Activated CD8-positive, alpha-beta memory T cell treated with anti-CD3 and anti-CD28 coated beads, Interleukin-2, amount 10 ng/mL, durations not matched to agents 7 days and 5 days (primary cell): ENCODE measurements at places on chromosomes 12 and 14. TPM values are rescaled to one million over a fixed set of nuclear protein-coding genes. Genes with fewer than 3 reads are reported as not detected.

- peaks cover 3% of the 10 kb centered on the region for H3K4me1 ChIP-seq
- no peak overlapping the region for H3K4me3 ChIP-seq
- H3K27ac ChIP-seq = no peak overlapping the region
- H3K36me3 ChIP-seq = no peaks in the 10 kb centered on the region
Measured at GRCh38 chr12:108772247-108772646, 40.9 kb upstream of the CORO1C start.

DNA sequence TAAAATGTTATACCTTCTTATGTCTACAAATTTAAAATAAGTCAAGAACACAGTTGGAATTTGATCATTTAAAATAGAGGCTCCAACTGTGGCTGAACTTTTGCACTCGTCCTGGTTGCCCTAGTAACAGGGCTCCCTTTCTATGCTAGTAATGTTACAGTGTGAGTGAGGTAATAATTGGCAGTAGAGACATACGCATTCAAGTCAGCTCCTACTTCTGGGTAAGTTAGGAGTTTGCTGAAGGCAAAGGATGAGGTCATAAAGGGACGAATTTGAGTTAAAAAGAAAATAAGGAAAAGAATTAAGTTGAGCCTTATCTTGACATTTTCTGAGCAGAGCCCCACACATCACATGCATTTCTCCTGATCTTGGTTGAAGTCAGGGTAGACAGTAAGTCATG, 129.1 kb downstream of the TMEM117 start:
- no peaks in the 10 kb centered on the region for H3K27me3 ChIP-seq
- H3K36me3 ChIP-seq = no peaks in the 10 kb centered on the region
- H3K4me1 ChIP-seq = no peaks in the 10 kb centered on the region
- H3K27ac ChIP-seq = no peak overlapping the region
- H3K4me3 ChIP-seq = no peak overlapping the region

SPIC gene
- not detected for total RNA-seq

GRCh38 chr12:1801303-1801975, 18.9 kb upstream of the LRTM2 start:
- no peak for DNase-seq
- H3K36me3 ChIP-seq = no peaks in the 10 kb centered on the region
- H3K27me3 ChIP-seq = no peaks in the 10 kb centered on the region
- no peak overlapping the region for H3K4me3 ChIP-seq

DNA sequence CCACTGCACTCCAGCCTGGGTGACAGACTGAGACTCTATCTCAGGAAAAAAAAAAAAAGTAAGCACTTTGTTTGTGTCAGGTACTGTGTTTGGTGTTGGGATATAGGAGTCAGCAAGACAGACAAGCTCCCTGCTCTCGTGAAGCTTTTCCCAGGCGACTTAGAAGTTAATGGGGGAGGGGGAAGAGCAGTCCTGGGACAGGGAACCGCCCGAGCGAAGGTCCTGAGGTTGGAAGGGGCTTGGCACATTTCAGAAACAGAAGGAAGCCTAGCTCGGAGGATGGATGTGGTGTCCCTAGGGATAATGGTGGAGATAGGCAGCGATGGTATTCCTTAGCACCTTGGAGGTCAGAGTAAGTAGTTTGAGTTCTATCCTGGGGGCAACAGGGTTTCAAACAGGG, 8.5 kb upstream of the COX6A1 start:
- H3K4me1 ChIP-seq = peaks cover 12% of the 10 kb centered on the region
- H3K27me3 ChIP-seq = peaks cover 10% of the 10 kb centered on the region
- no peaks in the 10 kb centered on the region for H3K36me3 ChIP-seq
- H3K27ac ChIP-seq = no peak overlapping the region
- no peak overlapping the region for H3K4me3 ChIP-seq

RPGRIP1 gene
- total RNA-seq = not detected

- no peak overlapping the region for H3K4me3 ChIP-seq
- no peak for DNase-seq
- peaks cover 9% of the 10 kb centered on the region for H3K4me1 ChIP-seq
- H3K36me3 ChIP-seq = peaks cover 1% of the 10 kb centered on the region
- H3K27ac ChIP-seq = no peak overlapping the region
- peaks cover 2% of the 10 kb centered on the region for H3K27me3 ChIP-seq
Measured at GRCh38 chr12:68405343-68405781, 73.2 kb upstream of the MDM1 start.

- no peaks in the 10 kb centered on the region for H3K27me3 ChIP-seq
- H3K27ac ChIP-seq = no peak overlapping the region
Measured at GRCh38 chr14:40119321-40119720, 687.1 kb upstream of the FBXO33 start.

KDM2B gene
- 64.8 TPM for total RNA-seq

DNA sequence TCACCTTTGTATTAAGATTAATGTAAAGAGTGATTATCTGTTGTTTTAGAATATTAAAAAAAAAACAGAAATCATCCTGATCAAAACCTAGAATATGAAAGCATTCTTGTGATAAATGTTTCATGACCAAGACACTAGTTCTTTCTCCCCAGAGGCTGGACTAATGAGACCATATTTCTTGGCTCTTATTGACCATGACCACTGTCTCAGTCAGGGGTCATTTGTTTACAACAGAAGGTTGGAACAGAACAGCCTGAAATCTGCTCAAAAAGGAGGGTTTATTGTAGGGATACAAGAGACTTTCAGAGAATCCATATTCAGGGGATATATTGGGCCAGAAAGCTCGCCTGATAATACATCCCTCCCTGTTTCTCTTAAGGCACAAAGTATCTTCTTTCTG, 87.7 kb downstream of the TMEM30B start:
- no peak overlapping the region for H3K27ac ChIP-seq
- peaks cover 8% of the 10 kb centered on the region for H3K4me1 ChIP-seq
- H3K27me3 ChIP-seq = peaks cover 66% of the 10 kb centered on the region
- H3K36me3 ChIP-seq = no peaks in the 10 kb centered on the region

DNA sequence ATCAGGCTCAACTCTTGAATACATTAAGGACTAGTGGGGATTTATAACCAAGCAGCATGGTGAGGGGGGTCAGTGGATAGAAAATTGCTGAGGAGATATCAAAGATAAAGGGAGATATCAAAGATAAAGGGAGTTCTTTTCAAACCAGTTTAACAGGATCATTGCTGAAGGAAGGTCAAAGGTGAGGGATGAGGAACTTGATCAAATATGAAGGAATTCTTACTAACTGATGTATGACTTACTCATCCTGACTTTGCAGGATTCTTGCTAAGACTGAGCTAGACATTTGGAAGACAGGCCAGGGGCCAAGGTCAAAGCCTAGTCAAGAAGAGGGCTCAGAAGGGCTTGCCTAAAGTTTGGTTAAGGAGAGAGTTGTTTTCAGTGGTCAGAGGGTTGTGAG, 4.8 kb downstream of the ABHD4 start:
- H3K36me3 ChIP-seq = peaks cover 26% of the 10 kb centered on the region
- peaks cover 24% of the 10 kb centered on the region for H3K4me1 ChIP-seq
- no peak overlapping the region for H3K4me3 ChIP-seq
- DNase-seq = no peak

CCDC175 gene
- not detected for total RNA-seq

DNA sequence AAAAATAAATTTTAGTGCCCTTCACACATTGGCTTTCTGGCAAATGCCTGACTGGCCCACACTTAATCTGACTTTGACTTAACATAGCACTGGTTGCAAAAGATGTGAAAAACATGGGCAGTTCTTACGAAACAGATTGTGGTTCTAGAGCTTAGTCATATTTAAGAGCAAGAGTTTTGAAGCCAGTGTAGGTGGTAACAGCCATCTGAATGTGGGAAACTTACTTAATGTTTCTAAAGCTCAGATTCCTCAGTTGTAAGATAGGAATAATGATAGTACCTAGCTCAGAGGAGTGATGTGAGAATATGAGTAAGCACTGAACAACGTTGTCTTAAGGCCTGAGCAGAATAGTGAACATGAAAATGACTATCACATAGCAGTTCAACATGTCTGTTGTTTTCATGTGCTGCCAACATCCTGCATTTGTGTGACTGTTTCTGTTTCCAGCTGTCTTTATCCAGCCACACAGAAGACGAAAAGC, 262.7 kb downstream of the SYT1 start:
- H3K27ac ChIP-seq = no peak overlapping the region
- no peaks in the 10 kb centered on the region for H3K27me3 ChIP-seq
- no peak for DNase-seq
- H3K4me3 ChIP-seq = no peak overlapping the region
- no peaks in the 10 kb centered on the region for H3K36me3 ChIP-seq

DNA sequence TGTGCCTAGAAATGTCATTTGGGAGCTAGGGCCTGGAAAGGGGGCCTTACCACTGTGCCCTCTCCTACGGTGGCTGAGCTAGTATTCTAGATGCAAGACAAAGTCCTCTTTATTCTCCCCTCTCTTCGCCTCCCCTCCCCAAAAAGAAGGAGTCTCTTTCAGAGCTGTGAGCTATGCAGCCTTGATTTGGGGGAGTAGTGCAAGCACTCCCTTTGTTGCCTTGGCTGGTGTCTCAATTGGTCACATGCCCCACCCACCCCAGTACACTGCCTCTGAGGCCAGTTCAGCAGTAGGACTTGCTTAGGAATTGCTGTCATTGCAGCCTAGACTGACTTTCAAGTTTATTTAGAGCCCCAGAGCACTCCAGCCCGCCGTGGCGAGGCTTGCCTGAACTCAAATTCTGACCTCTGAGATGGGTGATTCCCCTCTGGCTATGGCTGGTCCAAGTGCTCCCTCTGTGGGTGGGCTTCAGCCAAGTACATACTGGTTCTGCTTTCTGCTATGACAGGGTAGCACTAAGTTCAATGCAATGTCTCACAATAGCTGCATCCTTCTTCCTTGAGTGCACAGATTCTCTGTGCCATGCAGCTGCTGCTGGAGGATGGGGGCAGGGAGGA, 37.0 kb upstream of the FBXO33 start:
- no peak overlapping the region for H3K4me3 ChIP-seq
- peaks cover 18% of the 10 kb centered on the region for H3K27me3 ChIP-seq
- no peaks in the 10 kb centered on the region for H3K36me3 ChIP-seq
- no peak overlapping the region for H3K27ac ChIP-seq
- peaks cover 3% of the 10 kb centered on the region for H3K4me1 ChIP-seq
- peak; percentile 60 for DNase-seq

DNA sequence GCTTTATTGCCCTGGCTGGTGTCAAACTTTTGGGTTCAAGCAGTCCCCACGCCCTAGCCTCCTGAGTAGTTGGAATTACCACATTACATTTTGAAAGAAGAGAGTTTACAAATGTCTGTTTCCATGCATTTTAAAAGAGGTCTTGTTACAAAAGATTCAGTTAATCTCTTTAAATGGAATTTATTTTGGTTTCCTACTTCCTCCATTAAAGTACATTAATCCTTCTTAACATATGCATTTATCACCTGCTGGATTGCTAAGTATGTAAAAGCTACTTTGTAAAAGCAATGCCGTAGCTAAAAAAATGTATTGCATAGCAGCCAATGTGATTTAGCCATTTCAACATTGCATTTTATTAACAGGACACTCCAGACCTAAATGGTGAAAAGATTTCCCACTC, 80.4 kb downstream of the PDE3A start:
- no peak for DNase-seq
- no peaks in the 10 kb centered on the region for H3K27me3 ChIP-seq
- no peaks in the 10 kb centered on the region for H3K4me1 ChIP-seq
- no peak overlapping the region for H3K4me3 ChIP-seq

GRCh38 chr12:124475295-124476010, 92.0 kb downstream of the NCOR2 start:
- no peak overlapping the region for H3K4me3 ChIP-seq
- H3K27ac ChIP-seq = no peak overlapping the region
- peaks cover 21% of the 10 kb centered on the region for H3K4me1 ChIP-seq
- peaks cover 67% of the 10 kb centered on the region for H3K36me3 ChIP-seq
